ENCODE measurements at places on chromosomes 16 and 17.
A peak's percentile ranks its signal among the peaks of the same experiment; 100 is the strongest.

DNA sequence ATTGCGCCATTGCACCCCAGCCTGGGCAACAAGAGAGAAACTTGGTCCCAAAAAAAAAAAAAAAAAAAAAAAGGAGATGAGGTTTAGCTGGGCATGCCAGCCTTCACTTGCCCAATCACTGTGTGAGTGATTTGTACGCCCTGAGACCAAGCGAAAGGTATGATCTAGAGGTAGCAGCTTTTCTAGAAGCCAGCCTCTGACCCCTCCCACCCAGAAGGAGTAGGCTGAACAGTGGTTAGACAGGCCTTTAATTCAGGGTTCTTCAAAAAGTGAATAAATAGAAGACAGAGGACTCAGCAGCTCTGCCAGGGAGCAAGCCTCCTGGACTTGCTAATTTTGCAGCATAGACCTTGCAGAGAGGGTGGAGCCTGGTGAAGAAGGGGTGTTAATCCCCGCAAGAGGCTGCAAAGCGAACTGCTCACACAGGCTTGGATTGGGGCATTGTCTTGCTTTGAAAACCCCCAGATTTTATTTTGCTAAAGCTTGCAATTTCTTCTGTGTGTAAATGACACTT lies 7.1 kb upstream of the CYTH1 start:
- DNase-seq, result no peak

- DNase-seq, result peak; percentile 78
Measured at GRCh38 chr16:30458561-30459394, 13.1 kb upstream of the SEPHS2 start.

GRCh38 chr16:4399001-4399730 lies 17.2 kb downstream of the CORO7 start:
- no peak for DNase-seq

DNA sequence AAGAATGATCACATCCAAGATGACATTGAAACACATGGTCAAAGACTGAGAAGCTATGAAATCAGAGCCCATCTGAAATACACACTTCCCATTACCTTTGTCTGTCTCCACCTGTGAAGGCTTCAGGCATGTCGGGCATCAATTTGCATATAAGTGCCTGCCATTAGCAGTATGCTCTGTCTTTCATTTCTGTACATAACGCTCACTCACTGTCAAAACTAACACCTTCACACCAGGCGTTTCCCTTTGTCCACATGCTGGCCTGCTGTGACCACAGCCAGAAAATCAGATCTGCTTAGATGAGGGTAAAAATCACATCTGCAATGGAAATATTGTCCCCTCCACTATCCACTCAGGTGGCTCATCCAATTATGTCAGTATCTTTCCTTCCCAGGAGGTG lies 524.8 kb downstream of the TOX3 start:
- no peak for DNase-seq

- no peak for DNase-seq
Measured at GRCh38 chr17:29140631-29141513, 39.3 kb downstream of the MYO18A start.

DNA sequence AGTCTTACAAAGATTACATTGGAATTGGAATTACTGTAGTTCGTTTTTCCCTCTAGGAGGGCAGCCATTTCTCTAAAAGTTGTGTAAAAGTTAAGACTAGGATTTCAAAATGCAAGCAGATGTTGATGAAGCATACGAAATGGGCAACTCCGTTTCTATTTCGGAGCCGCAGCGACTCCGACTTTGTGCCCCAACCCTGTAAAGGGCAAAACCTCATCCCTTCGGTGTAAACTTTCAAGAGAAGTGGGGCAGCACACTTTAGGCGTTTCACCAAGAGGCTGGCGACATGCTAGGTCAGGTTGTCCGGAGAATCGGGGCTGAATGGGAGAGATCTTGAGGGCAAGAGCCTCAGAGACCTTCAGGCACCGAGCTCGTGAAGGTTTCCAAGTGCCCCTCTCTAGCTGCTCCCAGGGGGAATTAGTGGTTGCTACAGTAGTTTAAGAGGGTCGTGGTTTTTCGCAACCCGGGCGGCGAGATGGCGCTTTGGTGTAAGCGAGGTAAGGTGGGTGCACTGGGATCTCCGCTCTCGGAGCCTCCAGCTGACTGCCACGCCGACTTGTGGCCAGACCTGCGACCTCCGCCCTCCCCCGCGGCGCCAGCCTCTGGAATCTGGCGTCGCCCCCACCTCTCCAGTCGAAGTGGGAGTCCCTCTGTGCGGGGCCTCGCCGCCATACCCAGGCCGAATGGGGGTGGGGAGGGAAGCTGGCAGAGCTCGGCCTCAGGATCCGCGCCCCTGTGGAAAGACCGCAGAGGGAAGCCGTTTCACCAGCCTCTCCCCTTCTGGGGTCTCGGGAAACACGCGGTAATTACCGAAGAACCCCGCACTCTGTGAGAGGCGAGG lies 1.0 kb upstream of the HEXIM2 start:
- no peak for DNase-seq

DNA sequence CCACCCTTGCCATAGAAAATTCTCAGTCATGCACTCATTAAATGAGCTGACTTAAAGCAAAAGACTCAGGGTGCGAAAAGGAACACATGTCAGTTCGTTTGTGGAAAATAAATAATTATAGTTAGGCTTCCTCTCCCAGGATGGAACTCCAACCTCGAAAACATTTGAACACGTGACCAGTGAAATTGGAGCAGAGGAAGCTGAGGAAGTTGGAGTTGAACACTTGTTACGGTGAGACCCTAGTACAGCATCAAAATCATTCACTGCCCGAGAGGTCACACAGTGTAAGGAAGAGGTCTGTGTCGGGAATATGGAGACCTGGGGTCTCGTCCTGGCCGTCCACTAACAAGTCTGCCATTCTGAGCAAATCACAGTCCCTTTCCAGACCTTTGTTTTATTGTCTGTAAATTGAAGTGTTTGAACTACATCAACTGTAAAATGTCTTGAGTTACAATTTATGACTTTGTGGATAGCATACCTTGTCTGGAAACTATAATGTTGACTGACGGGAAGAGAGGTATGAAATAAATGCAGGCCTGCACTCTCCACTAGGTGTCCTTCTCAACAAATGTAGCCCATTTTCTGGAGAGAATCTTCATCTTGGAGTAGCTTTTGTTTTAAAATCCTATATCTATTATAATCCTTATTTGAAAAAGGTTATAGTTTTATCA lies 7.7 kb downstream of the PSMD7 start:
- no peak for DNase-seq

DNA sequence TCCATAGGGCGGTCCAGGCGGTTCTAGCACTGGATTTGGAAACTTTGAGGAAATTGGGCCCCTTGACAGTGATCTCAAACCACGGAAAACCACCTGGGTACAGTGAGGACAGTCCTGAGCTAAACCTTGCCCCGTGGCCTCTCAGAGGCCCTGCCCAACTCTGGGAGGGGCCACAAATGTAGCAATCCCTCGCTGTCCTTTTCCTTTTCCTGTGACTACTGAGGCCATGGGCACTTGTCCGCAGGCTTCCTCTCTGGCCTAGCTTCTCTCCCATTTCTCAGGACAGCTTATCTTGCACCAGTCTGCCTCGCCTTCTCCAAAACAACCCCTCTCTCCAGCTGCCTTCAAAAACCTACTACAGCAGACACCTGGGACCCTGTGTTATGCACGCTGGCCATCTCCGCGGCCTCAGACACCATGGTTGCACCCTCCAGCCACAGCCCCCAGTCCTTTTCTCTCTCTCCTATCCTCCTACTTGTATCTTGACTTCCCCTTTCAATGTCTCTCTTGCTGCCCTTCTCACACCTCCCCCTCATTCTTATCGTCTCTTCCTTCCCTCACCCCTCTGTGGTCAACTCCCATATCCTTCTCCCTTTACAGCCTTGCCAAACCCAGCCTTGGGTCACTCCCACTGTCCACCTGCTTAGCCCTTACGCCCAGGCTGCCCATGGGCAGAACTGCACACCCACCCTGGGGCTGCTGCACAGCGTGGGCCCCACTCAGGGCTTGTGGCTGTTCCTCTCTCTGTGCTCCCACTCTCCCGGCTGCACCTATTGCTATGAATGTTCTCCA lies 7.6 kb downstream of the SCPEP1 start:
- no peak for DNase-seq

DNA sequence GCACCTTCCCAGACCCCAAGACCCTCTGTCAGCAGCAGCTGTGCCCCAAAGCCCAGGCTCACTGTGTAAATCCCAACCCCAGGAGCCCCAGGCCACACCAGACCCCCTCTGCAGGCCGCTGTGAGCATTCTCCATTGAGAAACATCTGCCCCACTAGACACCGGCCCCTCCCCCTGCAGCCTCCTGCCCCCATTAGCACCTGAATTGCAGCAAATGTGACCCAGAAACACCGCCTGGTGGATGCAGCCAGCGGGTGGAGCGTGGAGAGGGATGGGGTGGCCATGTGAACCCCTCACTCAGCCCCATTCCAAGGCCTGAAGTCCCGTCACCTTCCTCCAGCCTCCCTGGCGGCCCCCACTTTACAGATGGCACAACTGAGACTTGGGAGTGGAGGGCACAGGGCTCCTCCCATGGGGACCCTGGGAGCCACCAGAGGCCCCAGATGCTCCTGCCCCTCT lies 2.2 kb downstream of the UBALD1 start:
- no peak for DNase-seq

GRCh38 chr16:52066962-52067361 lies 480.0 kb downstream of the TOX3 start:
- DNase-seq, result no peak

GRCh38 chr16:78142788-78143187 lies 43.3 kb downstream of the WWOX start:
- DNase-seq, result no peak

GRCh38 chr16:3223913-3224515 lies 10.9 kb downstream of the ZNF200 start:
- no peak for DNase-seq

DNA sequence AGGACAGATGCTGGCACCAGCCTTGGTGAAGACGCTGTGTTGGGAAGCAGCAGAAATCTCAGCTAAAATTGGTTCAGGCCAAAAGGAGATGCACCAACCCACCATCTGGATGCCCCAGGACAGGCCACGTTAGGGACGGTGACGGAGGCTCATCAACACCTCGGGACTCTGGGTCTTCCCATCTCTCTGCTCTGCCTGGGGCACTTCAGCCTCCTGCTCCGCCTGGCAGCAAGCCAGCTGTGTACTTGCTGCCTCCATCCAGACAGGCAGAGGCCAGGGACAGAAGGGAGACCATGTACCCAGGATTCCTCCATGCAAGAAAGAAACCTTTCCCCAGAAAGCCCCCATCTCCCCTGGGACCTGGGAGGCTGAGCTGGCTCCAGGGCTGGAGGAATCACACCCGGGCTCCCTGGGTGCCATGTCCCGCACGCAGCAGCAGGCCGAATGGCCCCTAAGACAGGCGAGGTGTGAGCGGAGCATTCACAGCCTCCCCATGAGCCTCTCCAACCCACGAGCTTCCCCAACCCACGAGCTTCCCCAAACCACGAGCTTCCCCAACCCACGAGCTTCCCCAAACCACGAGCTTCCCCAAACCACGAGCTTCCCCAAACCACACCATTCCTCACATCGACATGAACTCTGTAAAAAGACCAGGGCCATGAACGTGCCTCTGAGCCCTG lies 274.5 kb downstream of the C16orf95 start:
- no peak for DNase-seq

DNA sequence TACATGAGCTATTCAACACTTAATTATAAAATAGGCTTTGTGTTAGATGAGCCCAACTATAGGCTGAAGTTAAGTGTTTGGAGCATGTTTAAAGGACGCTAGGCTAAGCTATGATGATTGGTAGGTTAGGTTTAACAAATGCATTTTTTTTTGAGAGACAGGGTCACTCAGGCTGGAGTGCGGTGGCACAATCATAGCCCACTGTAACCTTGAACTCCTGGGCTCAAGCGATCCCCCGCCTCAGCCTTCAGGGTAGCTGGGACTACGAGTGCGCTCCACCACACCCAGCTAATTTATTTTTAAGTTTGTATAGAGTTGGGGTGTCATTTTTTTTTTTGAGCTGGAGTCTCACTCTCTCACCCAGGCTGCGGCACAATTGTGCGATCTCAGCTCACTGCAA lies 19.3 kb upstream of the GPRC5C start:
- DNase-seq, result no peak

- no peak for DNase-seq
Measured at GRCh38 chr17:14755002-14755401, 454.1 kb downstream of the HS3ST3B1 start.

- DNase-seq, result no peak
Measured at GRCh38 chr16:21650521-21650920, 1.9 kb downstream of the IGSF6 start.

DNA sequence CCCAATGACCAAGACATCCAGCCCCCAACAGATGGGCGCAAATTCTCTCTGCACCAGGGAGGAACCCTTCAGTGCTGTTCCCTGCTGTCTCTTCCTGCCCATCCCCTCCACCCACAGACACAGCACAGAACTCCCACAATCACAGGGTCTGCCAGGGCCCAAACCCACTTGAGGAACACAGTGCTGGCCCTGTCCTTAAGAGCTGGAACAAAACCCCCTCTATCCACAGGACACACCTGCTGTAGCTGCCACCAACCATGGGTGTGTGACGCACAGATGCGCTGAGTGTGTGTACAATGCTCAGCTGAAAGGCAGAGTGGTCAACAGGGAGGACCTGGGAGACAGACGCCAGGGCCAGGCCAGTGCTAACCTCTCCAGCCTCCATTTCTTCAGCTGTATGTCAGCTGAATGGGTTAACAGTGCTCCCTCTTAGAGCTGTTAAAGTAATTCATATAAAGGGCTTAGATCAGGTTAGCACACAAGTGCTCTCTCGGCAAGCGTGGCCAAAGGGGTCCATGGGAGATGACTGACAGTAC lies 62.1 kb downstream of the AMFR start:
- DNase-seq, result no peak

- DNase-seq, result no peak
Measured at GRCh38 chr17:21248500-21248899, 4.7 kb downstream of the NATD1 start.

DNA sequence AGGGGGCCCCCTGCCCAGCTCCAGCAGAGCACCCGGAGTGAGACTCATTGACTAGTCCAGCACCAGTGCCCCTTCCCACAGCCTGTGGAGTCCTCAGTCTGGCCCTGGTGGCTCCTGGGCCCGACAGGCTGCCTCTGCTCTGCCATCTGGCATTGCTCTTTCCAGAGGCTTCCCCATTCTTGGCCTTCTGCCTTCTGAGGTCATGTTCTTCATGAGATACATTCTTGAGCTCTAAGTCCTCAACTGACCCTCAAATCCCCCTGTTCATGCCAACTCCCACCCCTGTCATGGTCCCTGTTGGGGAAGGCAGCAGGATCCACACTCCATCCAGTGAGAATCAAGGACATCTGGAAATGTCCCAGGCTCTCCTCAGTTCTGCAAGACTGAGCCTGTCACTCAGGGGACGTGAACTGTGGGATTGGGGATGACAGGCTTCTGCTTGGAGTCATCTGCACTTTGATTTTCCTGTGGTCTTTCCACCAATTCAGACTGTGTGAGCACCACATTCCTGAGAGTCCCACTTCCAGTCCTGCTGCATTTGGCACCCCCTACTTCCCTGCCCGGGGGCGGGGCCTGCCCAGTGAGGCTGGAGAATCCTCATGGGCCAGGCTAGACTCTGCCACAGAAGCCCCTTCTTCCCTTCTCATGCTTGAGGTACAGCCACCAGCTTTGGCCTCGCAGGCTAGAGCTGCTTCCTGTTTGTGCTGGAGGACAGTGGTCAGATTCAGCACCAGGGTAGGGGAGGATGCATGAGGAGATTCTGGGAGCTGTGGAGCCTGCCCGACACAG lies 2.7 kb downstream of the TRPV2 start:
- DNase-seq, result no peak

Measured in stimulated activated CD8-positive, alpha-beta memory T cell treated with anti-CD3 and anti-CD28 coated beads, Interleukin-4, amount 100 ng/mL, for 4 hours (primary cell).